ENCODE measurements at places on chromosomes 3 and 15.

GRCh38 chr3:16993227-16993626 is 108.5 kb downstream of the PLCL2 start:
- DNase-seq = no peak

- DNase-seq = no peak
Measured at GRCh38 chr3:145519398-145520047, 641.5 kb downstream of the PLOD2 start.

DNA sequence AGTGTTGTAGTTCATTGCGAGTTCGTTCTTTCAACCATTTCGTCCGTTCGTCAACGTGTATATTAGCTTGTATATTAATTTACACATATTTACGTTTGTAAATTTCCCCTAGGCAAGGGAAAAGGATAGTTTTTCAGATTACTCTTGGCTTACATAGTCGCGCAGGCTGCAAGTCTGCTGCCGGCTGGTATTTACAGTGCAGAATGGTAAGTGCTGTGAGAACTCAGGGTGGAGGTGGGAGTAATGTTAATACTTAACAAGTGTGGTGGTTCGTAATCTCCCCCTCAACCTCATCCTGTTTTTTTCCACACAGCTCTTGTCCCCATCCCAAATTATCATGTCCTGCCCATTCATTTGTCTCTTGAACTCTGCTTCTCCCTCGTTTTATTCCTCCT is 766 bp downstream of the FAM98B start:
- no peak for DNase-seq

DNA sequence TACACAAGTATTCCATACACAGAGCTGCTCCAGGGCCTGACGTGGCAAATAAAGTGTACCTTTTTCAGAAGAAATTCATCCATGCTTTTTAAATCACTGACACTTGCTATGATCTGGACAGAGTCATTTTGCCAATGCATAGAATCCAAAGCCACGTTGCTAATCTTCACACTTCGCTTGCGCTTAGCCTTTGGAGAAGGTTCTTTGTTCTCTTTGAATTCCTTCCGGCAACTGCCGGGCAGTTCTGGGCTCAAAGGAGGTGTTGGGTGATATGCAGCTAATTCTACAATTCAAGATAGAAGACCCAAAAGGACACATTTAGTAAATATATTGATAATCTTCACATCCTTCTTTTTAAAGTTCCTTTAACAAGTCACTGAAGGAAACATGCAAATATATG is 69.9 kb downstream of the NR2E3 start:
- no peak for DNase-seq

DNA sequence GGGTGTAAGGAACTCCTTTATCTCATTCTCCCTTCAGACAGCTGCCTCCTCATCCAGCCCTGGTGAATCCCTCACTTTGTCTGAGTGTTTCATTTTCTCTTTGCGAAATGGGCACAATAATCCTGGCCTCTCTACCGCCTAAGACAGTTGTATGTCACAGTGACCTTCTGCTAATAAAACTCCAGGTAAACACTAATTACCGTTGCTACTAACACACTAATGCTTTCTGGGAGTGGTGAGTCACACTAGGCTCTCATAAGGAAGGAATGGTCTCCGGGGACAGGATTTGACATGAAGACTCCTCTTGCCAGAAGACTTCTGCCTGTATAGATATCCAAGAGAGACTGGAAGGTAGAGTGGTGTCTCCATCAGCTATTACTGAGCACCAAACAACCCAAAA is 71.7 kb upstream of the SNRK start:
- DNase-seq = no peak

GRCh38 chr3:192061426-192061825 is 600.5 kb downstream of the PYDC2 start:
- no peak for DNase-seq

GRCh38 chr3:179681492-179682263 is 28.8 kb downstream of the USP13 start:
- no peak for DNase-seq

DNA sequence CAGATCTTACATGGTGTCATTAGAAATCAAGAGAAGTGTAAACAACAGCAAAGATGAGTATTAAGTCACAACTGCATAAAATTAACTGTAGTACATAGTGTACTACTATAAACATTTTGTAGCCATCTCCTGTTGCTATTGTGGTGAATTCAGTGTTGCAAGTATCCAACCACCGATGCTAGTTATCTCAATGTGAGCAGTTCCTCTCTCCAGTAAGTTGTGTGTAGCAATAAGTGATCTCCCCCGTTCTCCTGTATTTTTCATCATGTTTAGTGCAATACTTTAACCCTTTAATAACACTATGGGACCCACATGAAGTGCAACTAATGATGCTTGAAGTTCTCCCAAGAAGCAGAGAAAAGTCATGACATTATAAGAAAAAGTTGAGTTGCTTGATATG is 264.7 kb upstream of the KCNH8 start:
- no peak for DNase-seq

- DNase-seq = no peak
Measured at GRCh38 chr3:169218314-169218983, 445.1 kb downstream of the MECOM start.

GRCh38 chr3:127103080-127103479 is 89.9 kb upstream of the PRR23E start:
- no peak for DNase-seq

DNA sequence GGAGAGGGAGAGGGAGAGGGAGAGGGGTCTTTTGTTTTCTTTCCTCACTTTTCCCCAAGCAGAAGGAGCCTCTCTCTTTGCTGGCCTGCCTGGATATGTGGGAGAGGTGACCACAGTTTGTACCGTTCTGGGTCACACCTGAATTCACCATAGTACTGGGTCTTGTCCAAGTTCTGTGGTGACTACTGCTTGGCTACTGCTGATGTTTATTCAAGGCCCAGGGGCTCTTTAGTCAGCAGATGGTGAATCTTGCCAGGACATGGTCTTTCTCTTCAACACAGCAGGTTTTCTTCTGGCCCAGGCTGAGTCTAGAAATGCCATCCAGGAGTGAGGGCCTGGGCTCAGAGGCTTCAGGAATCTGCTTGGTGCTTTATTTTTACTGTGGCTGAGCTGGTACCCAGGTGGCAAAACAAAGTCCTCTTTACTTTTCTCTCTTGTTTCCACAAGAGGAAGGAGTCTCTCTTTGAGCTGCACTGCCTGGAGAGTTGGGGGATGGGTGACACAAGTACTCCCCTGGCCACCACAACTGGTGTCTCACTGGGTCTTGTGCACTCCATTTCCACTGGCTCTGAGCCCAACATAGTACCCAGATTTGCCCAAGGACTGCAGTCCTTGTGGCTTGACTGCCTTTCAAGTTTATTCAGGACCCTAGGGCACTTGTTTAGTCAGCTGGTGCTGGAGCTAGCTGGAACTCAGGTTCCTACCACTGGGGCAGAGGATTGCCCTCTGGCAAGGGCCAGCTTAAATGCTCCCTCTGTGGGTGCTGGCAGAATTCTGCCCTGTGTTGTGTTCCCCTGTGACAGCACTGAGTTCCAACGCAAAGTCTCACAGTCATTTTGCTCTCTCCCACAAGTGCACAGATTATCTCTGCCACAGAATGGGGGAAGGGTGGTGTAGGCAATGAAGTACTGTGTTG is 16.8 kb upstream of the CCNDBP1 start:
- no peak for DNase-seq

- DNase-seq = no peak
Measured at GRCh38 chr3:74351213-74351612, 263.2 kb downstream of the CNTN3 start.

DNA sequence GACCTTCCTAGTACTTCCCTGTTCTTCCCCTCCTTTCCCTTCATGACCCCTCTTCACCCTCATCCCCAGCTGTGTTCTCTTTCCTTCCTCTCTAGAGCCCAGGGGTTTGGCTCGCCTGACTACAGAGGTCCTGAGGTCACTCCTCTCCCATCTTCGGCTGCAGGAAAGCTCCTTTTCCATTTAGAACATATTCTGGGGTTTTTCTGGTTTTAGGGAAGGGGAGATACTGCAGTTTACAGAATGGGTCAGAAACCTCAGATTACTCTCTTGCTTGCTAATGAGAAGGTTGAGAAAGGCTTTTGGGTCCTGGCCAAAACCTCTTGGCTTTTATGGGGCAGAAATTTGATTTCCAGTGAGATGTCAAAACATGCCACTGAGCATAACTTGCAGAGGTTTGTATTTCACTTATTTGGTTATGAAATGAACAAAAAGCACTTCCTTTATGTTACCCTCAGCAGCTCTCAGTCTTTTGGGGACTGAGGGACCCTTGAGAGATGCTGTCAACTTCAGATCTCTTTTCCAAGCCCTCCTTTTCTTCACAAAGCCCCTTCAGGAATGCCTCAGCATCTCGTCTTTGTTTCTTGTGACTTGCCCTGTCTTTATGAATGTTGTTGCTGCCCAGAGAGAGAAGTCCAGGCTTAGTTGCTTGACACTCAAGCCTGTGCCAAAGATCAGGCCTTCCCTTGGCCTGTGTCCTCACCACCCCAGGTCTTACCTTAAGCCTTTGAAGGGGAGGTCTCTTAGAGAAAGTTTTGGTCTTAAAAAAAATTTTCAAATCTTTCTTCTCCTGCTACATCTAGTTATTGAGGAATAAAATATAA is 121.7 kb upstream of the TPM1 start:
- DNase-seq = no peak

GRCh38 chr3:10198761-10199649 is 34.3 kb downstream of the IRAK2 start:
- peak; percentile 47 for DNase-seq

DNA sequence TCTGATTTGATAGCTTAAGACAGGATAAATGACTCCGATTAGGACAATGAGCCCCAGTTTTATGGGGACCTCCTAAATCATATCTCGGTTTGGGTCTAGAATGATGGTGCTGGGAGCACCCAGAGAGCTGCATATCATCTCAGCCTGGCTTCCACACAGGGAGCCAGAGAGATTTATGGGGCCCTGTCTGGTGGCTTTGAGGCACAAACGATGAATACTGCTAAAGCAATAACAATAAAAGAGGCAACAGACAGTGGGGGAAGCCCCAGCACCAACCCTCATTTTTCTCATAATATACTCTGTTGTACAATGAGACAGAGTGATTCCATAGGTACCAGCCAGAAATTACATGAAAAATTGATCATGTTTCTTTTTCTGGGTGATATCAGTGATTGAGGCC is 889.0 kb upstream of the CFAP20DC start:
- no peak for DNase-seq

GRCh38 chr3:46895204-46895660 is 17.7 kb downstream of the PTH1R start:
- DNase-seq = peak; percentile 63

DNA sequence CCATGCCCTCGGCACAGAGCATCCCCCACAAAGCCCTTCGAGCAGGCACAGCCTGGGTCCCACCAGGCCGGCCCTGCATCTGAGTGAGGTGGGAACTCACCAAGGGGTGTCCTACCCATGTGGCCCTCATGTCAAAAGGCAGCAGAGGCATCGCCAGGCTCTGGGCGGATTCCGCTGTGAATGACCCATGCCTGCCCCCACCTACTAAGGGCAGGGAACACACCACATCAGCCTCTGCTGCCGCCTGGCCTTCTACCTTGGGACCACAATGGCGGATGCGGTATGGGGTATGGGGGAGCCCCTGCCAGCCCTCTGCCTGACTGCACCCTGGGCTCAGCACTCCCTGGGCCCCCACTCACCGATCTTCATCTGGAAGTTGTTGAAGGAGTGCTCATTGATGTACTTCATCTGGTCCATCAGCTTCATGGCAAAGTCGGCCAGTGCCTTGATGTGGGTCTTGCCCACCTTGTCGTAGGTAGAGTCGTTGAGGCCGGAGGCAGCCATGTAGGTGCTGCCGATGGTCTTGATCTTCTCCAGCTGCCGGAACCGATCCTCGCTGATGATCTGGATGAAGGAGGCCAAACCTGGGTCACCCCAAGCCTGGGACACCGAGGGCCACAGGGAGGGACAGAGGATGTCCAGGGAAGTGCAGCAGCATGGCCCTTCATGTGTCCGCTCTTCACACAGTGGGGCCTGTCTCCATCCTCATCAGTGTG is 87.8 kb downstream of the SEC22A start:
- DNase-seq = no peak

- no peak for DNase-seq
Measured at GRCh38 chr3:177633671-177634207, 436.5 kb upstream of the TBL1XR1 start.

DNA sequence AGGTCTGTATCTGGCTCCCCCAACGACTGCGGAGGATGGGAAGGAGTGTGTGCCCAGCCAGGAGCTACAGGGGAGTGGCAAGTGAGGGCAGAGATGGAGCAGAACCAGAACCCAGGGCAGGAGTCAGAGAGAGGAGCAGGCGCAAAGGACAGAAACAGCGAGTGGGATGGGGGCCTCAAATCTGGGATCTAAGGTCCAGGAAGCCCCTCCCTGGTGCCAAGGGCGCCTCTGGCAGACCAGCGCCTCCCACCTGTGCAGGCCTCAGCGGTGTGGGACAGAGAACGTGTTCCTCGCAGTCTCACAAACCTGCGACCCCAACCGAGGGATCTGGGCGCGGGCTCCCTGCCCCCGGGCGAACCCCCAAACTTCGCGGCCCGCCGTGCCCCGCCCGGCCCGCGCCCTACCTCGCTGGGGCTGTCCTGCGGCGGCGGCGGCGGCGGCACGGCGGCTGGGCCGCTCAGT is 301 bp downstream of the PCBP4 start:
- no peak for DNase-seq

DNA sequence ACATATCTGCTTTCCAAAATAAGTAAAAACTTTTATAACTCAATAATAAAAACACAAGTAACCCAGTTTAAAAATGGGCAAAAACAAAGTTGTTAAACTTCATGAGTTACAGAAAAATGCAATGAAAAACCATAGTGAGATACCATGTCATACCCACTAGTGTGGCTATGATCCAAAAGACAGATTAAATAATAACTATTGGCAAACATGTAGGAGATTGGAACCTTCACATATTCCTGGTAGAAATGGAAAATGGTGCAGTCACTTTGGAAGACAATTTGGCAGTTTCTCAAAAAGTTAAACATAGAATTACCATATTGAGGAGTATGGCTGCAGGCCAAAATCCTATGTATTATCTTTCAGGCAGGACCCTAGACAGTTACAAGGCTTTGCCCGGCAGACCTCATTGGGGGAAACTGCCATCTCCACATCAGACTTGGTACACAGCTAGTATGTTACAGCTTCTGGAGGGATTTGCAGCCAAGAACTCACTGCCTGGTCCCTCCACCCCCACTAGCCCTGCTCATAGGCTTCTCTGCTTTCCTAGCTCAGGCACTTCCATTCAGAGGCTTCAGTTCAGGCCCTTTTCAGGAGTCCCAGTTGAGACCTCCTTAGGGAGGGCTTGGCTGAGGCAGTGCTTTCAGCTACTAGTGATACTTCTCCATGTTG is 147.8 kb downstream of the NEK10 start:
- DNase-seq = no peak

DNA sequence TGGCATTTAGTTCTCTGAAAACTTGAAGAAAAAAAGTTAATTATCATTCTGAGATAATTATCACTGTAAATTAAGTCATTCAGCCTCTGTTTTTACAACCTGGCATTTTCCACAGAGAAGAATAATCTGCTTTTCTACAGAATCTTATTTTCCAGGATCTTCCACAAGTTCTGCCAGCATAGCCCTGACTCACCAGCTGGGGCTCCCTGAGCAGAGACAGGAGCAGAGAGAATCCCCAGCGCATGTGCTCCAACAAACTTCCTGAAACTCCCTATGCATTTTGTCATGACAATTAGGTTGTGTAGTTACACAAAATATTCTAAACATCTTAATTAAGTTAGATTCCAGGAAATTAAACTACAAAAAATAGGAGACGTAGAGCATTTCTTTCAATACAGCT is 32.1 kb upstream of the TMEM207 start:
- no peak for DNase-seq

- DNase-seq = no peak
Measured at GRCh38 chr15:34078900-34079299, 22.8 kb downstream of the EMC7 start.
